Activated CD4-positive, alpha-beta T cell treated with anti-CD3 and anti-CD28 coated beads, Interleukin-2, Interleukin-6, amounts not matched to agents 100 ng/mL and 50 ng/mL, durations not matched to agents 16 hours and 8 hours (primary cell): ENCODE measurements at places on chromosomes 12 and 14.

- DNase-seq, result no peak
Observed at GRCh38 chr12:130813436-130813835, 25.6 kb downstream of the STX2 start.

GRCh38 chr12:40034156-40034555, 71.7 kb downstream of the SLC2A13 start:
- no peak for DNase-seq

- DNase-seq, result no peak
Observed at GRCh38 chr12:118068445-118068844, 7.5 kb upstream of the WSB2 start.

GRCh38 chr14:90811641-90812040, 4.6 kb downstream of the TTC7B start:
- no peak for DNase-seq

DNA sequence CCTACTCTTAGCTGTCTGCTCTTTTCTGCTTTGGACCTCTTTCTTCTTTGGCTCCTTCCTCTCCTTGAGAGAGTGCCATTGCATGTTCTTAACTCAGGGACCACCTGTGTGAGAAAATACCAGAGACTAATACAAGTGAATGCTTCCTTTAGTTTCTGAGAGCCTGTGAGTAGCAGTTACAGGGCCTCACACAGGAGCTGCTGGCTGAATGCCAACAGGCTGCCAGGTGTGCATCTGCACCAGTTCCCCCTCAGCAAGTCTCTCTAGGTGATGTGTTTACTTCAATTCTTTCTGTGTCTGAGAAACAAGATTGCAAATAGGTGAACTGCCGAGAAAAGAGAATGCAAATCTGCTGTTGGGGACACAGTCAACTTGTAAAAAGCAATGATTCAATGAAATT, 108.2 kb downstream of the STXBP6 start:
- no peak for DNase-seq

DNA sequence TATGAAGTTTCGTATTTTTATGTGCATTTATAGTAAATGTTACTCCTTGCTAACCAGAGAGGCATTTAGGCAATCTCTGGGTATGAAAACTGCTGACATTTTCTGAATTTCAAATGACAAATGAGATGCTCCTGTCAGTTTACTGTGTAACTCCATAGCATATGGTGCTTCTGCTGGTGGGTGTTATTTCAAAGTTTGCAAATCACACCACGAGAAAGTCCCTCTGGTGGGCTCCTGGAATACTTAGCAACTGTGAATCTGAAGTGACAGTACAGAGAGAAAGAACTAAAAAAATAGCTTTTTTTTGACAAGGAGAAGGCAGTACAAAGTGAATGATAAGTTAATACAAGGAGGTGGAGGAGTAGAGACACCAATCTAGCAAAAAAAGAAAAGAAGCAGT, 161.5 kb downstream of the DERA start:
- no peak for DNase-seq

- DNase-seq, result no peak
Observed at GRCh38 chr14:81161749-81162148, 59.0 kb downstream of the GTF2A1 start.

DNA sequence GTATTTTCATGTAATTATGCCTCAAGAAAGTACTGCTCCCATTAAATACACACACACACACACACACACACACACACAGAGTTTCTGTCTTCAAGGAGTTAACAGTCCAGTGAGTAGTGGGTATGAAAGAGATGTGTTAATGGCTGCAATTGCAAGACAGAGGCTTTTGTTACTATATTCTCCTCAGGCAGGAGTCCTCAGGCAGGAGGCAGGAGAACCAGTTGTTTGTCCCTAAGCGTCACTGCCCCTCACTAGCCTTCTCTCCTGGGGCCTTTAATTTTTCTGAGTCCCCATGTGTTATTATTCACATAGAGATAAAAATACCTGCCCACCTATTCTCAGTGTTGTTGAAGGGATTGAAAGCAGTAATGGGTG, 31.2 kb downstream of the DAD1 start:
- DNase-seq, result peak; percentile 35

GRCh38 chr12:88400302-88400701, 180.0 kb downstream of the KITLG start:
- DNase-seq, result no peak

DNA sequence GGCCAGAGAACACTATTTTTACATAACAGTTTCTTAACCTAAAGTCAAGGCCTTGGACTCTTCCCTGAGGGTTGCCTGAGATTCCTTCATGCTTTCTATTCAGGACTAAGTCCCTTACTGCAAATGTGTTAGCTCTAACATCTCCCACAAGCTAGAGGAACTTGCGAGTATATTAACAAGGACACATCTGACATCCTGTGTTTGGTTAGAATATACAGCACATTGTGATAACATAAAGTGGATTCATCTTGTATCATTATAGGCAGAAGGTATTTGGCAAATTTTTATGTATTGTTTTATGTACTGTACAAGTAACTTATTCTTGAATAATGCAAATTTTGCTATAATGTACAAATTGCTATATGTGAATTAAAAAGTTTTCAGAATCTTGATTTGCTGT, 45.5 kb downstream of the SH2B3 start:
- no peak for DNase-seq

DNA sequence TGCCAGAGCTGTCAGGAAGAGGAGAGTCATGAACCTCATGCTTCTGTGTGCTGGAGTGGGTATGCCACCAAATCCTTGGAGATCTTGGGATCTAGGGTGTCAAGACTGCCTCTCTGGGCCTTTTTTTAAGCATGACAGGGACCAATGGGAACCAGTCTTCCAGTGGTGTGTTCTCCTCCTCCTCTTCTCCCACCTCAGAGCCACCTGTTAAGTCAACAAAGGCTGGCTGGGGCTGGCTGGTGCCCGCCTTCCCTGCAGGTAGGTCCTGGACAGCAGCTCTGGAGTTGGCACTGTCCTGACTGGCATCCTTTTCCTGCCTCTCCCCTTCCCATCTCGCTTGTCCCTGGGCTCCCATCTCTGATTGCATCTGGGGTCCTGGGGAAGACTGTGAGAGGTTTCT, at the start of gene DCD:
Gene DCD (minus strand): TSS at position 101 of the 400 bp plus-strand sequence. CDS start 62 bp downstream, at position 39.
- no peak for DNase-seq

DNA sequence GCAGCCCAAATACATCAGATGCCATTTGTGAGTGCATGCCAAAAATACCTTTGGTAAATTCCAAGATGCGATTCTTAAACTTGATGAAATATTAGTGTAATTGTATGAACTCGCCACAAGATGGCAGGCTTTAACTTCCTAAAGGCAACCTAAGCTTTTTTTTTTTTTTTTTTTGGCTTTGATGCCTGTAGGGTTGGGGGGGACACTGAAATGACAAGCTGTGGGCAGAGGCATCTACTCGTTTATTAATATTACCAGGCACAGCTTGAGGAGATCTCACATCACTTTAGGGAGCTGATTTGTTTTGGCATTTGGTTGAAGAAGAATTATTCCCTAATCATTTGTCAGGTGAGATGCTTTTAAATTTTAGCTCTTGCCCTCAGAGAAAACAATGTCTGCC, 126.7 kb upstream of the CCDC196 start:
- peak; percentile 38 for DNase-seq

- DNase-seq, result no peak
Observed at GRCh38 chr14:103576371-103577024, 13.7 kb downstream of the COA8 start.

- DNase-seq, result no peak
Observed at GRCh38 chr12:50186681-50187080, 19.5 kb upstream of the CERS5 start.

DNA sequence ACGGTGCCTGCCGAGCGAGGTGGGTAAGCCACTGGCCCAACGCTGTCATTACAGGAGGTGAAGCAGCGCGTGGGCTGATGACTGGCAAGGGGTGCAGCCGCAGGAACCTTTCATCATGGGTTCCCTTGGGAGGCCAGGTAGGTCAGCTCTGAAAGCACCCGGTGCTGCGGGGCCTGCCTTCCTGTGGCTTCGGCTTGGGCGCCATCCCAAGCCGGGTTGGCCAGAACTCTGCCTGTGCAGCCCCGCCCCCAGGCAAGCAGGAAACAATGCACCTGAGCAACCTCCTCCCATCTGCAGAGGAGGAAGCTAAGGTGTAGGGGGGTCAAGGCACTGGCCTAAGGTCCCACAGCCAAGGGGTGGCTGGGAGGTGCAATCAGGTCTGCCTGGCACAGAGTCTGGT, 20.0 kb upstream of the HHIPL1 start:
- no peak for DNase-seq

- DNase-seq, result no peak
Observed at GRCh38 chr12:12977231-12977630, 22.8 kb downstream of the HEBP1 start.

DNA sequence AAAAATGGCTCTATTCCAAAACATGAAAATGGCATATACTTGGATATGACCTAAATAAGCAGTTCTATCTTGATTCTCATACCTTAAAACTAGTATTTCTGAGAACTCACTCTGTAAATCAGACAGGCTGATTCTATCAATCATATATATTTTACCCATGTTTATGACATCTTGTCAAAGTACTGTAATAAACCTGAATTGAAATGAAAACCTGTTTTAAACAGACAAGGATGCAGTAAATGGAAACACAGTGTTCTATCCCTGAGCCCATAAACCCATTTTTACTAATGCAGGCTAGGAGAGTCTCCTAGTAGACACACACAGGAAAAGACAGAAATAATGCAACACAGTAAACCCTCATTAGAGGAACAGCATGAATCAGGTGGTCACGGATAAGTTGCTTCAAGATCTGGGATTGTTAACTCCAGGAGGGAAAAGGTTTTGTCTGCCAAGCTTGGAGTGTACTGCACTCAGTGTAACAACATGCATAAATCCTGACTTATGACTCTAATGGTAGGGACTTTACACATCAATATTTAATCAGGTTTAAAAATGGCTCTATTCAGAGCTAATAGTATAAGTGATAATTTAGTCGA, 93.6 kb upstream of the CPNE8 start:
- DNase-seq, result no peak

- DNase-seq, result no peak
Observed at GRCh38 chr14:60616461-60616959, 32.8 kb downstream of the SIX1 start.

DNA sequence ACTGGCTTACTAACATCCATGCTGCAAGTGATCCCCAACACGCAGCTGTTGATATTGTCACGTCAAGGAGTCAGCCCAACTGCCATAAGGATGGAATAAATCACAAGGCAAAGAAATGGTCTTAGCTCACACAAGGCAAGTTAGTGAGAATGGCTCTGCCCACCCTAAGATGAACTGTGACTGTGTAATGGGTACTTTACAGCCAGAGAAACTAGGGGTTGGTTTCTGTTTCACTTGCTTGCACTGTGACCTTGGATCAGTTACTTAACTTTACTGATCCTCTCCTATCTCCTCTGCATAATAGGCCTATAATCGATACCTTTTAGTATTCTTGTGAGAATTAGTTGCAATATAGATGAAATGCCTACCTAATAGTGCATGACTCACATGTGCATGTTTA, 52.2 kb upstream of the ANO2 start:
- no peak for DNase-seq

- no peak for DNase-seq
Observed at GRCh38 chr12:96529912-96530311, 40.5 kb downstream of the CFAP54 start.

DNA sequence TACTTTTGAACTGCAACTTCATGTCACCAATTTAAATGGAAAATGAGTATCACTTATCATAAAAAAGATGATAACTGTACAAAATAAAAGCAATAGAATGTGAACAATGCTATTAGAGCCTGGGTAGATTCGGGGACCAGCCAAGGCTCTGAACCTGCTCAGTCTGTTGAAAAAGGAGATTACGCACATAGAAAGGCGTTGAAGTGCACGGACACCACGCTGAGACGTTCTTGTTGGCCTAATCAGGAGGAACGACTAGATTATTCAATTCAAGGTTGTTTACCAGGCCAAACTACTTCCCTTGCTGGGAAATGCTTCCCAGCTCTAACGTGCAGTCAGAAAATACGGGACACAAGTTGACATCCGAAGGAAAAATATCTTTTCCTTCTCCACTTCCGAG, 23.5 kb upstream of the BDKRB1 start:
- DNase-seq, result no peak

DNA sequence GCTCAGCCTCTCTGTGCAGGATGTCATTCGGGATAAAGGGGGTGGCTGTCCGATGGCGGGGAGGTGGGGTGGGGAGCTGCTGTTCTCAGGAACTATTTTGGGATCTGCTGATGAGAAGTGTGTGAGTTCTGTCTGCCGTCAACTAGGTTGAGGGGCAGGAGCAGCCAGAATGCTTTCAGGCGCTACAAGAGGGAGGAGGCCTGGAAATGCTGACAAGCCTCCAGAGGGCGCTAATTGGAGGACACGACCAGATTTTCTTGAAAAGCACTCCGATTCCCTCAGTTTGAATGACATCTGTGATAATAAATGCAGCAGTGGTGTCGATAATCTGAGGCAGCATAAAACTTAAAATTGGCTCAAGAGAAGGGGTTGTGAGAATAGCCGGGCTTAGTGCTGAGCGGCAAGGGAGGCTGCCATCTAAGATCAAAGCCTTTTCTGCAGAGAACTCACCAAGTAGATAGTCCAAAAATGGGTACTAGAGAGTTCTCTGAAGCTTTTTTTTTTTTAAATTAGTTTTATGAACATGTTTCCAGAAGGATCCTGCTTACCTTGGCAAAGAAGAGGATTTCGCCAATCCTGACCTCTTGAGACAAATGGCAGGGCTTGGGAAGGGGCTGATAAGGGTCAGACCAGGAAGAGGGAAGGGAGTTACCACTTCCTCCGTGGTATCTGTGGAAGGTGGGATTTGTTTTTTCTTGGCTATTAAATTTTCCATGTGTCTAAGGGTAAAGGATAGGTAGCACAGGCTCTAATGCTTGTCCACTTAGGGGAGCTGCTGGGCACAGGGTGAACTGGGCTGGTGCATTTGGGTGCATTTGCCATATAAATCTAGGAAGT, 94.4 kb downstream of the CRACR2A start:
- DNase-seq, result peak; percentile 17

DNA sequence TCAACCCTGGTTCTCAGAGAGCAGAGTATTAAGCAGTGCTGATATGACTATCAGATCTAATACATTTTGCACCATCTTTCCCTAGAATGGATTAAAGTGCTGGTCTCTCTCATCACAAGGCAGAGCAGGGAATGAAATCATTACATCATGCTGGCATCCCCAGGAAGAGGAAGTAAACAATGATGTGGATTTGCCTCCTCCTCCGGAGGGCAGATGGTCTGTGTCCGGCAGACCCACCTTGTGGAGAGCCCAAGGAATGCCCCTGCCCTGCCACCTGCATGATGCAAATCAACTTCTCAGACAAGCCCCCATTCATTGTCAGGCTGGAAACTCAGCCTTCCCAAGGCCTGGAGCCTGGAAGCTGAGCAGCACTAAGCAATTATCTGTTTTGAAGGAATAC, 1149.1 kb downstream of the VRK1 start:
- DNase-seq, result no peak

DNA sequence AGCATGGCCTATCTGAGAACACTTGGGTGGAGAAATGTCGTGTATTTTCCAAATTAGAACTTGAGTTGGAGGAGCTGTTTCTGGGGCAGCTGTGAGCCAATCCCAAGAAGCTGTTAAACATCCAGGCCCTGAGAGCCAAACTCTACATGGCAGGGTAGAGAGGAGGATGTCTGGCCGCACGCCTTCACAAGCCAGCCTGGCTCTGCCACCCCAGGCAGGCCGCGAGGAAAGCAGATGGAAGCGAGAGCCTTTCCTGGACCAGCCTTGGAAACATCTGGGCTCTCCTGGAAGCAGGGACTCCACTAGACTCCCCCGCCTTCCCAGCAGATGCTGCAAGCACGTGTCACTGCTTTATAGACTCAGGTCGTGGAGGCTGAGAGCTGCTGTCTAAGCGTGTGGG, 312.8 kb upstream of the FKBP4 start:
- DNase-seq, result no peak

- no peak for DNase-seq
Observed at GRCh38 chr12:67852701-67853100, 136.5 kb upstream of the IFNG-AS1 start.
